Esophagus squamous epithelium (tissue), 5 donors: ENCODE measurements at places on chromosomes 3 and 15.

DNA sequence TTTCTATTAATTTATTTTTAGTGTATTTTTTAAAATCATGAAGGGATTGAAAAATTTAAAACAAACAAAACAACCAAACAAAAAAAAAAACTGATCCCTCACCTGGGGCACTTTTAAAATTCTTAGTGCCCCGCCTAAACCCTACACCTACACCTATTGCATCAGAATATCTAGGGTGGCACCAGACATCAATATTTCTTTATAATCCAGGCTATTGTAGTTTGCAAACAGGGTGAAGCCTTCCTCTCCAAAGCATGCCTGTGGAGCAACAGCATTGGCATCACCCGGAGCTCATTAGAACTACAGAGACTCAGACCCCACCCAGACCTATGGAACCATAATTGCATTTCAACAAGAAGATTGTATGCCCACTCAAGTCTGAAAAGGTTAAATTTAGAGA, 54.9 kb upstream of the ACP3 start:
- DNase-seq, result no peak

- no peak for DNase-seq
Observed at GRCh38 chr3:148238421-148238821, 459.3 kb upstream of the AGTR1 start.

- no peak for DNase-seq
Observed at GRCh38 chr3:52534281-52535183, 875 bp upstream of the NT5DC2 start.

- DNase-seq, result no peak
Observed at GRCh38 chr3:87260270-87260669, 16.1 kb downstream of the POU1F1 start.

DNA sequence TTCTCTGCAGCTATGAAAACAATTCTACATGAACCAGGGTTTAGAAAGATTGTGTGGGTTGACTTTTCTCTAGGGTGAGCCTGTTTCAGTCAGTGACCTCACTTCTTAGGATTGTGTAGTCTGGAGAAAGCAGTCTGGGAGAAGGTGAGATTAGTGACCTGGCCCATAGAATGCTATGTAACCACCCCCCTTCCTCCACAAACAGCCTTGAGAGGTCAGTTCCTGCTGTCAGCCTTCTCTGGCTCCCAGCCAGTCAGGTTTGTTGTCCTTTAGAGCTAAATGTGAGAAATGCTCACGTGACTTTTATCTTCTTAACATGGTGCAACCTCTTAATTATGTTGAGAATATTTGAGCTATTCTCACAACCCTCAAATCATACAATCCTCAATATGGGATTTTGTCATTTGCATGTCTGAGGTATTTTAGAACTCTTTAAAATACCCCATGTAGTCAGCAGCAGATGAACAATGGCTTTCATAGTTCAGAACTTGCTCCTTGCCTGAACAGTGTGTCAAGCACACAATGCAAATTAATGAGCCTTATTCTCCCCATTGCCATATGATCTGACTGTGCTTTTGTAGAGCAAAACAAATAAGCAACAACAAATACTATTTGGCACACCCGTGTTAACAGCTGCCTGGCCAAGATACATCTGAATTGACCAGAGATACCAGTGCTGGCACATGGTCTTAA, 311.6 kb downstream of the CNTN6 start:
- DNase-seq, result no peak

DNA sequence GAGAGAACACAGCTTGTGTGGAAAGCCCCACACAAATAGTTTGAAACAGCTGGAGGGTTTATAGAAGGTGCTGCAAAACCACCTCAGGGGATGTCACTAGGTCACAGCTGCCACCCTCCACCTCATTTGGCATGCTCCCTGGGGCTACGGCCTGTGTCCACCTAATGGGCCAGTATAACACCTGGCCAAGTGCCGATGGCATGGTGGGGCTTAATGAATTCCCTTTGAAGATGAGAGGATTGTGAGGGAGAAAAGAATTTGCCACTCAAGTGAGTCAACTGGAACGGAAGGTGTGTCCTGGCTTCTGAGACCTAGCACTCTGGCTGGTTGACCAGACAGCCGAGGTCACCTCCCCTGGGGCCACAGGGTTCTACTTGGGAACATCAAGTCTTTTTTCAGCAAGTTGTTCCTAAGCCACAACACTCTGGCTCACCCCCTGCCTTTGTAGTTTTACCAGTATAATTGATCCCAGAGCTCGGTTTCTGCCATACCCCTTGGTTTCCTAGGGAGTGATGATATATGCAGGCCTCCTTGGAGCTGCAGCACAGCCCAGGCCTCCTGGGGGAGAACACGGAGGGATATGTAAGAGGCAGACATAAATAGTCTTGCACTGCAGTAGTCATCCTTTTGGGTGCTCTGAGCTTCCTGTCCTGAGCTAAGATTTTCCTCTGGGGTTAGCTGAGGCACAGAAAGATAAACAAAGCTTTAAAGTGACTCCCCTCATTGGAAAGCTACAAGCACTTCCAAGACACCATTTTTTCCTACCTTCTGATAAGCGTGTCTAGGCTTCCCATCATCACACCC, 178.2 kb upstream of the LPP start:
- DNase-seq, result no peak

DNA sequence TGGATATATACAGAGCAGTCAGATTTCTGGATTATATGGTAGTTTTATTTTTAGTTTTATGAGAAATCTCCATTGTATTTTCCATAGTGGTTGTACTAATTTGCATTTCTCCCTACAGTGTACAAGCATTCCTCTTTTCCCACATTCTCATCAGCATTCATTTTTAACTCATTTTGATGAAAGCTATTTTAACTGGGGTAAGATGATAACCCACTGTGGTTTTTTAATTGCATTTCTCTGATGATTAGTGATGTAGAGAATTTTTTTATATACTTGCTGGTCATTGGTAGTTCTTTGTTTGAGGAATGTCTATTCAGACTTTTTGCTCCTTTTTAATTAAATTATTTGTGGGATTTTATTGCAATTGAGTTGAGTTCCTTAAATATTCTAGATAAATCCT, 903.6 kb downstream of the DIPK2A start:
- no peak for DNase-seq

- no peak for DNase-seq
Observed at GRCh38 chr15:87816811-87817210, 439.7 kb downstream of the NTRK3 start.

DNA sequence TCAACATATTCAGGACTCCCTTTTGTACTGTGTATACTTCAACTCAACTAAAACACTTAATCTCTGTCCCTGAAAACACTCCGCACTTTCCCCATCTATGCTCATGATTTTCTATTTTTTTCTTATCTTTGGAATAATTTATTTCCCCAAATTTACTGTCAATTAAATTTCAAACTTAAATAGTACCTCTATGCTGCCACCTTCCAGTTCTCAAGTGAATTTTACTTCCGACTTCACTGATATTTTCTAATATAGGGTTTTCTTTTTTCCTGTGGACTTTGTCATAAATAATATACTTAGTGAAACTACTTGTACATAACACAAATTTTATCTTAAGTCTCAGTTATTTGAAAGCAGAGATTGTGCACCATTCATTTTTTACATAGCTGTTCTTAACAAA, 1303.3 kb downstream of the OTOL1 start:
- no peak for DNase-seq

- DNase-seq, result no peak
Observed at GRCh38 chr3:148901987-148902791, 37.1 kb downstream of the CPA3 start.

DNA sequence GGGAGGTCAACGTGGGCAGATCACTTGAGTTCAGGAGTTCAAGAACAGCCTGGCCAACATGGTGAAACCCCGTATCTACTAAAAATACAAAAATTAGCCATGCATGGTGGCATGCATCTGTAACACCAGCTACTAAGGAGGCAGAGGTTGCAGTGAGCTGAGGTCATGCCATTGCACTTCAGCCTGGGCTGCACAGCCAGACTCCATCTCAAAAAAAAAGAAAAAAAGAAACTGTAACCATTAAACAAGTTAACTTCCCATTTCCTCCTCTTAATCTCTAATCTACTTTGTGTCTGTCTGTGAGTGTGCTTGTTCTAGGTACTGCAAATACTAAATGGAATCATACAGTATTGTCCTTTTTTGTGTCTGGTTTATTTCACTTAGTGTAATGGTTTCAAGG, 2.7 kb downstream of the RBM6 start:
- DNase-seq, result no peak

DNA sequence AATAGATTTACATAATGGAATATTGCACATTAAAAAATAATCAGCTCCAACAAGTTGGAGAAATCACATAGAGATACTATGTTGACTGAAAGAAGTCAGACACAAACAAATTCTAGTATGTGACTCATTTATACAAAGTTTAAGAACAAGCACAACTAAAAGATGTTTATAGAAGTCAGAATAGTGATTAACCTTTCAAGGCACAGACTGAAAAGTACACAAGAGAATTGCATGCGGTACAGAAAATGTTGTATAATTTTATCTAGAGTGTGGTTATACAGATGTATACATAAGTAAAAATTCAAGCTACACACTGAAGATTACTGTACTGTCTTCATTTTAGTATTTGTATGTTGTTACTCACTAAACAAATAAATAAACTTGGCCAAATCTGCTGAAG, 19.3 kb upstream of the ATOSA start:
- no peak for DNase-seq

DNA sequence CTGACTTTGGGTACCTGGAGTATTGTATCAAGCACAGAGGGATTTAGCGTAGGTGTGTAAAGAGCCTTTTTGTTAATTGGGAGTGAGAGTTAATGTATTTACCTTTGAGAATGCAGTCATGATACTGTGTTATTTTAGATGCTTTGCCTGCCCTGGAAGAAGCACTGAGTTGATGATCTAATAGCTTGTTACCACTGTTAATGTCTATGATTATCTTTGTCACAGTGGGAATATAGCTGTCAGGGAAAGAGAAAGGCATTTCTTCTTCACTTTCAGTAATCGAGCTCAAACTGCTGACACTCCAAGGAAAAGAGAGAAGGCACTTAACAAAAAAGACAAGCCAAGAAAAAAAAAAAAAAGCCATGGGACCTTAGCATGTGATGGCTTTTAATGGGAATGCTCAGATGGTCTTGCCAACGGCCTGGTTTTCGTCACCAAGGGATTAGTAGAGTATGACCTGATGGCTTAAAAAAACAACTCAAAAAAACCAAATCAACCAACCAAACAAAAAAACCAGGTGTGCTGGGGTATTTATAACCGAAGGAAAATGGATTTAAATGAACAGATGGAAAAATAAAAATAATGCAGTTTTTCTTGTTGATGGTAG, 387.4 kb downstream of the PTPRG start:
- DNase-seq, result no peak

GRCh38 chr15:93028632-93029213, 60.3 kb downstream of the RGMA start:
- no peak for DNase-seq

DNA sequence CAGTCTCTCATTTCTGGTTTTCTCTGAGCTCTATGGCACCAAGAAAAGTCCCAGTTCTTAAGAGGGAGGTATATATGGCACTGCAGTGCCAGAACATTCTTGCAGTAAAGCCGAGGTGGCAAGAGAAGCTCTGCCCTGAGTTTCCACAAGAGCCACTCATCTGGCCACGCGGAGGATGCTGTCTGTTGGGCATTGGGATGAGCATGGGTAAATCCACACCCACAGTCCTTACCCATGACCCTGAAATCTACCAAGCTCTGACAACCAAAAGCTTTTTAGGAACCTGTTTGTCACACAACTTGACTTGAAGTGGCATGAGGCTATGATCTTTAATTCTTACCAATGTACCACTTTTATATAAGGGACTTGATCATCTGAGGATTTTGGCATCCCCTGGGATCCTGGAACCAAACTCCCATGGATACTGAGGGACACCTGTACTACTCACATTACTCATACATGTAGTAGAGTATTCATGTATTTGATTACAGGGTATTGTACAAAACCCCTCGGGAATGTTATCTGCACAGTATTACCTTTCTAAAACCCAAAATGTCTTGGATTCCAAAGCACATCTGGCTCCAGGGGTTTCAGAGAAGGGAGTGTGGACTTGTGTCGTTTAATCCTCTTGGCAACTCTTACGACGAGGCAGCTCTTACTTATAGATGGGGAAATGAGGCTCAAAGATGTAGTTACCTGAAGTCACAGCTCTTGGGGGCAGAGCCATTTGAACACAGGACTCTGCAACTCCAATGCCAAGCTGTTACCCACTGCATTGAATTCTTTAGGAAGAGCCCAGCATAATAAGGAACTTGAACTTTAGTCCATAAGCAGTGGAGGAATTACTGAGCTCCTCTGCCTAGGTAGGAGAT, 8.8 kb downstream of the RPL32 start:
- no peak for DNase-seq

- no peak for DNase-seq
Observed at GRCh38 chr15:23567921-23568320, 2.4 kb downstream of the MKRN3 start.

DNA sequence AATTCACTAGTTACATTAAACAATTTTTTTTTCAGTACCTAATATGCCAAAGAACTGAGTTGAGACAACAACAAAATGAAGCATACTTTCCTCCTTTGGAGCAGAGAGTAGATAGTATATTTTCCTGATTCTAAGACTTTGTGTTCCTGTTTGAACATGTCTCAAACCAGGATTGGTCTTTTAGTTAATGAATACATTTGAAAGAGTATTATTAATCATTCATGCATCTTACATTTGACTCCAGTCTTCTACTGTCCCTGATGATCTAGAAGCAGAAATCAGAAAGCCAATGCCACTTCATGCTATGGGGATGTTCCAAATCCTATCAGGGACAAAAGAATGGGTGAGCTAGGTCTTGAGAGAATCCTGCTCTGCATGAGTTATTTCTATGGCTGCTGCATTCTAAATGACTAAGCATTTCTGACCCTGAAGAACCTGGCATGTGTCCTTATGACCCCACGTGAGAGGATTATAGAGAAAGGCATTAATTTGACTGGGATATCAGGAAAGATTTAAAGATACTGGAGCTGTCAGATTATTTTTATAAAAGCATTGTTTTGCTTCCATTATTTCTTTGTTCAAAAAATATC, 32.9 kb upstream of the MBNL1 start:
- no peak for DNase-seq

DNA sequence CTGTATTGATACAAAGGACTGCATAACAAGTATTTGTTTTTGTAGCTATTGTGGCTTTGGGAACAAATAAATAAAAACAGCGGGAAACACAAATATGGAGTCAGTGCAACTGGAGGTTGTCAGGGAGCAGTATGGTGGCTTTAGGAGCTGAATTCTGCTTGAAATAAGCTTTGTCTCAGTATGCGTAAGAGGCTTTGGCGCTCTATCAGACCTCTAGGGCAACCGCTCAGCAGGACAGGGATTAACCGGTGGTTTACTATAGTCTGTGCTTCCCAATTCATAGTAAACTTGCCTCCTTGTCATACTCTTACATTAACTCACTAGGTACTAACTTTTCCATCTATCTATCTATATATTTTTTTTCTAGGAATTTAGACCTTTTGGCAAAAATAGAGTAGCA, 104.6 kb downstream of the ZIC1 start:
- no peak for DNase-seq

DNA sequence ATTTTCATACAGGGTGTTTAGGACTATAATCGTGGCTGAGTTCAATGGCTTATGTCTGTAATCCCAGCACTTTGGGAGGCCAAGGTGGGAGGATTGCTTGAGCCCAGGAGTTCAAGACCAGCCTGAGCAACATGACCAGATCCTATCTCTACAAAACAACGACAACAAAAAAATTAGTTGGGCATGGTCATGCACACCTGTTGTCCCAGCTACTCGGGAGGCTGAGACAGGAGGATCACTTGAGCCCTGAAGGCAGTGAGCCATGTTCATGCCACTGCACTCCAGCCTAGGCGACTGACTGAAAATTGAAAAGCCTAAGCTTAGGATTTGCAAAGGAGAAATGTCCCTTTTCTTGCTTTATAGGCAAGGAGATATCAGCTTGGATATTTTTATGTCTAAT, 1.5 kb downstream of the BRK1 start:
- DNase-seq, result no peak

- DNase-seq, result no peak
Observed at GRCh38 chr3:177312491-177312890, 115.2 kb upstream of the TBL1XR1 start.
